ENCODE measurements at places on chromosomes 3 and 15.

DNA sequence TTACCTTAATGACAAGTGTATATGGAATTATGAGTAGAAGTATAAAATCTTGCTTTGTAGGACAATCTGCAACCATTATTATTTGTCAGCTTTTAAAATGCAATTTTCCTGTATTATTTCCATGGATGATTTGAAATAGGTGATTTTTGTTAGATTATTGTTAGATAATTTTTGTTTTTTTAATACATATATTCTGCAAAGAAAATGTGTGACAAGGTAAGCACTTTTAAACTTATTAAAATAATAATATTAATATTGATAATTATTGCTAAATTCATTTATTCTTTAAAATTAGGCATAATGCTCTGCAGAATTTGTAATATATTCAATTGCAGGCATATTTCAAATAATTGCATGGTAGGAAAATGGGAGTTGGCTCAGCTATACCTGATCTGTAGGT, 329.5 kb downstream of the CADM2 start:
- no peak for DNase-seq

- no peak for DNase-seq
These were observed 29.8 kb upstream of the EPHB3 start for GRCh38 chr3:184531626-184532280.

DNA sequence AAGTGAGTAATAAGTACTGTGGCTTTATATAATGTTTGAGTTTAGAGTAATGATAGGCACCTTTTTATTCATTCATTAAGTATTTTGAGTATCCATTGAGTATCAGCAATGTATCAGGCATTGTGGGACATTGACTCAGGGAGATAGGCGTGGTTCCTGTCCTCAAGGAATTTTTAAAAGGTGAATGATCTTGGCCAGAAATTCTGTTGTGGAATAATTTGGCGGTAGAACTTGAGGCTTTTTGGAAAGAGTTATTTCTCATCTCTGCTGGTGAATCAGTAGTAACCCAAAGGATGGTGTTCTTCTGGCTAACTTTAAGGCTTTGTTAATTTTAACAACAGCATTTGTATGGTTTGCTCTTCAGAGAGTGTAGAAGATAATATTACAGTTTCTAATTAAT, 2.0 kb downstream of the RAB7A start:
- no peak for DNase-seq

DNA sequence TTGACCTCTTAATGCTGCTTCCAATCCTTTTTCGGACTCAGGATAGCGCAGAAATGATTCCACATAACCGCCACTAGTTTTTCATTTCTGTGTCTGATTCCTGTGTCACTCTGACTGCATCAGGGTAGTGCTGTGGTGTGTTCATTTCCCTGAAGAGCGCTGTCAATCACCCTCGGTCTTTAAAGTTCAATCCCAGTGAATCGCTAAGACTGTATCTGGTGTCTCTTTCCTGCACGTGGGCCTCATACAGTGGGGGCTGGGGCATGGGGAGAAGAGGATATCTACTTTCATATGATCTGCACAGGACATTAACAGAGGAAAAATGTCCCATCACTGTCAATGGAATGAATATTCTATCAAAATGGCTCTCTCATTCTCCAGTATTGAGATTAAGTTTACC, 32.9 kb upstream of the BNIP2 start:
- no peak for DNase-seq

GRCh38 chr15:84658788-84659411, 901 bp upstream of the NMB start:
- no peak for DNase-seq
